Activated CD8-positive, alpha-beta memory T cell treated with anti-CD3 and anti-CD28 coated beads for 4 hours (primary cell): ENCODE measurements at places on chromosomes 6 and 20.

DNA sequence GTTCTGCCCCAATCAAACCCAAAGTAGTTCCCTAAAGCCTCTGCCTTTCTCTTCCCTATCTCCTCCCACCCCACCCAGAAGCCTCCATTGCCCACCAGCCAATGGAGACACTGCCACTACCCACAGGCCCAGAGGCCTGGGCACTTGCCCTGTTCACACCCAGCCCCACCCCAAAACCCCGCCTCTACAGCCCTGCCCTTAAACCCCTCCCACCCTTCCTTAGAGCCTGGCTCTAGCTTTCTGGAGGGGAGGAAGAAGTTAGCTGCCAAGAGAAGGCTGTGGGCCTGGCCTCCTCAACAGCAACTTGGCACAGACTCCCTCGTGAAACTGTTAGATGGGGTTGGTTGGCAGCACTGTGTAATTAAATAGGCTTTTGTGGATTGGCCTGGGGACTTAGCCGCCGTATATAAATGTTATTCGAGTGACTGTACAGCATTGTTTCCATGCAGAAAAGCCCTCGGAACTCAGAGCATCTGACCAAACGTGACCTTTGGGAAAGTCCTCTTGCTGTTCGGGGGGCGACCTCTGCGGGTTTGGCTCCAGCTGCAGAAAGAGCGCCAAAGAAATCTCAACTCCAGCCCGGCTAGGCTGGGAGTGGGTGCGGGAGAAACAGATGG lies 31.4 kb downstream of the COL11A2 start:
- DNase-seq, result no peak

DNA sequence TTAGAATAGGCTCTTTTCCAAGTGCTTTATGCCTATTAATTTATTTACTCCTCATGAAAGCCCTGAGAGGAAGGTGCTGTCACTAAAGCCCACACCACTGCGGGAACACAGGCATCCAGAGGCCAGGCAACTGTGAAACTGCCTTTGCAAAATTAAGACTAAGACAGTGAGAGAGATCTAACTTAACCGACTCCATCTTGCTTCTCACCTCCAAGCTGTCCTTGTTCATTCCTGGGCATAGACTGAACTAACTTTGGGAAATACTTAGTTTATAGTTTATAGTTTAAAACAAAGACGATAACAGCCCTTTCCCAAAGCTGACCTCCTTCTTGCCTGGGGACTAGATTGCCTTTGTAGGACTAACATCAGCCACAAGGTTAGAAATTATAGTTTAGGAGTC lies 80.1 kb downstream of the RSPH3 start:
- no peak for DNase-seq

GRCh38 chr20:31945785-31946184 lies 6.1 kb downstream of the PDRG1 start:
- no peak for DNase-seq

DNA sequence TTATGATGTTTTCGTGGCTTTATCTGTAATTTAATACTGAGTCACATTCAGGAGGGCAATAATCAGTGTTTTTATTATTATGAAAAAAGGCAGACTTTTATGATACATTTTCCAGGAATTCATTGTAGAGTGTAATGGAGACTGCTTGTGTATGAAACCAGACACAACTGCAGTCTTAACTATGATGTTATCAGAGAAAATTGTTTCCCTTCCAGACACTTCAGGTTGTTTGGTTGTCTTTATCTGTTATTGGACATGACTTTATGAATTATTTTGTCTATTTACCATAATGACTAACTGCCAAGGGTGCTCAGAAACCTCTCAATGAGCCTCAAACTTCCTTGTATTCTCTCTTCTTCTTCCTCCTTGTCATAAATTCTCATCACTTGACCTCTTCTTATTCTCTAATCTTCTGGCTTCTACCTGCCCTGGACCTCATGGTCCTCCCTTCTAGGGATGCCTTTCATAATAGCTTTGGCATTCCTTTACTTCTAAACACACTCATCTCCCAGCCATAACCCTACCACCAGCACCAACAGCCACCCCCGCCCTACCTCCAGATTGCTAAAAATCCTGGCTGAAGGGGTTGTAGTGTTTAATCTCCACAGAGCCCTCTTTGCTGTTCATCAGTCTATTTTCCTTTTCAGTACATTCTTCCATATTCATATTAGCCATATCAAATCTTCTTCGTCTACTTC lies 492.5 kb downstream of the CDKAL1 start:
- DNase-seq, result no peak

DNA sequence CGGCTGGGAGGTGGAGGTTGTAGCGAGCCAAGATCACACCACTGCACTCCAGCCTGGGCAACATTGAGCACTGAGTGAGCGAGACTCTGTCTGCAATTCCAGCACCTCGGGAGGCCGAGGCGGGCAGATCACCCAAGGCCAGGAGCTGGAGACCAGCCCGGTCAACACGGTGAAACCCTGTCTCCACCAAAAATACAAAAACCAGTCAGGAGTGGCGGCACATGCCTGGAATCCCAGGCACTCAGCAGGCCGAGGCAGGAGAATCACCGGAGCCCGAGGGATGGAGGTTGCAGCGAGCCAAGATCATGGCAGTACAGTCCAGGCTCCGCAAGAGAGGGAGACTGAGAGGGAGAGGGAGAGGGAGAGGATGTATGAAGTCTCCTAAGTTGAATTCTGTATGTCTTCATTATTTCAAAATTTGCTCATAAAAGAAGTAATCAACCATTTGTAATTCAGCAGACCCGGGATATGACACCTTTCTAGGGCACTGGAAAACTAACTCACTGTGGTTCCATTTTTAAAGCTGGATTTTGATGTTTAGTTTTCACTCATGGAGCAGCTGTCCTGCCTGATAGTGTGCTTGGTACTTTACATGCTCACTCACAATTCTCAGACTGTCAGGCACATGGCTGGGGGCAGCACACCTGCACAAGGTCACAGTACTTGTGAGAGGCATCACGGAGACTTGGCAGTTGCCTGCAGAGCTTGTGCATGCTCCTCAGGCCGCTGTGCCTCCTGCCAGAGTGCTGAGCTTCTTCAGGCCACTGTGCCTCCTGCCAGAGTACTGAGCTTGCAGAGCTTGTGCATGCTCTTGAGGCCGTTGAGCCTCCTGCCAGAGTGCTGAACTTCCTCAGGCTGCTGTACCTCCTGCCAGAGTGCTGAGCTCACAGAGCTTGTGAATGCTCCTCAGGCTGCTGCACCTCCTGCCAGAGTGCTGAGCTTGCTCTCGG lies 106.2 kb downstream of the ERMARD start:
- no peak for DNase-seq

- no peak for DNase-seq
These were observed 132.5 kb downstream of the EPM2A start for GRCh38 chr6:145602726-145603326.

- no peak for DNase-seq
These were observed 489.1 kb downstream of the PREX1 start for GRCh38 chr20:48338717-48339116.

GRCh38 chr6:16425881-16426615 lies 187.7 kb downstream of the GMPR start:
- no peak for DNase-seq

DNA sequence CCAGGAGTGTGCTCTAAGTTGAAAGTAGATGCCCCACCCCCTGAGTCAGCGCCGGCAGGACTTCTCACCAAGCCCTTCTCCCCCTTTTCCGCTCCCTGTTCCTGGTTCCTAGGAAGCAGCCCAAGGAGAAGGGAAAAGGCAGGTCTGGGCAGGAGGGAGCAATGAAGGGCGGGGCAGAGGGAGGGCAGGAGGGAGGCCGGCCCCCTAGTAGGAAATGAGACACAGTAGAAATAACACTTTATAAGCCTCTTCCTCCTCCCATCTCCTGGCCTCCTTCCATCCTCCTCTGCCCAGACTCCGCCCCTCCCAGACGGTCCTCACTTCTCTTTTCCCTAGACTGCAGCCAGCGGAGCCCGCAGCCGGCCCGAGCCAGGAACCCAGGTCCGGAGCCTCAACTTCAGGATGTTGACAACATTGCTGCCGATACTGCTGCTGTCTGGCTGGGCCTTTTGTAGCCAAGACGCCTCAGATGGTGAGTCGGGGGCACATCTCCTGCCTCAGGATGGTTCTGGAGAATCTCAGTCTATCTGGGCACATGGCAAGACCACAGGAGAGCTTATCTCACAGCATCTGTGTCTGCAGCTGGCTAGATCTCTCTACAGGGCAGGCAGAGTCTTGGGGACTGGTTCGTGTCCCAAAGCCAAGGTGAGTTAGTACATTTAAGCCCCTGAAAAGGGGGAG lies at the start of gene PROCR:
PROCR (plus strand) TSS at position 320 of the 681 bp plus-strand sequence; CDS start at position 403, 83 bp downstream.
- DNase-seq, result no peak

- no peak for DNase-seq
These were observed 29.9 kb upstream of the TRIM27 start for GRCh38 chr6:28953585-28954258.

- DNase-seq, result no peak
These were observed 503.8 kb upstream of the MARCKS start for GRCh38 chr6:113353392-113353791.

DNA sequence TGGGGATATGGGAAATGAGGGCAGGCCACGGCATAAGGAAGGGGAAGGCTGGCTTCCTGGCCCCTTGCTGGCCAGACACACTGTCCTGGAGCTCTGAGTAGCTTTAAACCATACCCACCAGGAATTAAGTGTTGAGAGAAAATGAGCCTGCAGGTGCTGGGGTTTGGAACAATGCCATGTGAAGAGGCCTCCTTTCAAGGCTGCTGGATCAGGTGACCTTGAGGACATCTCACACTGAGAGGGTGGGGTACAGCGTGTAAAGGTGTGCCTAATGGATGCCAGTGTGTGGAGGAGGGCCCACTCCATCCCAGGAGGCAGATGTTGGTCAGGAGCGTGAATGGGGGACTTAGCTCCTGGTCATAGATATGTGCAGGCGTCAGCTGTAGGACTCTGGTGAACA lies 74.8 kb upstream of the MLN start:
- no peak for DNase-seq

GRCh38 chr20:51176876-51177275 lies 154.0 kb upstream of the KCNG1 start:
- no peak for DNase-seq

- no peak for DNase-seq
These were observed 422.6 kb upstream of the MMS22L start for GRCh38 chr6:97705568-97705967.

GRCh38 chr6:160355001-160355400 lies 6.8 kb downstream of the SLC22A3 start:
- DNase-seq, result no peak

DNA sequence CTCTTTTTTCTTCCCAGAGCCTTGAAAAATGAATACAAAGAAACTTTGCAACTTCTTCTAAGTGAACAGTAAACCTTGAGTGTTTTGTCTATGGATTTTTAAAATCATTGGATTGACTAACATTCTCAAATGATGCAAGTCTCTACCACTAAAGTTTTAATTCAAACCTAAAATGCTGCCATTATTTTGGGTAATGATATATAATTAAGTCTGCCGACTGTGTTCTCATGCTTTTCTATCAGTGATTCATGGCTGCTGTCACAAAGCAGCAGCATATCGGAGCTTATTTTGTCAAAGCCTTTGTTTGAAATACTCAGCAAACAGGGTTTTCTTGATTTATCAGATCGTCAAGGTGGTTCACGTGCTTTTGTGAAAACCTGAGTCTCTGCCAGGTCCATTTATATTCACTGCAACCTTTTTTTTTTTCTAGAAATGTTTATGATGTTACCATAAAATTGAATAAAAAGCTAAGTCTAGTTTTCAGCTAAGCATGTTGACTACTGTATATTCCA lies 96.3 kb downstream of the GJA1 start:
- DNase-seq, result no peak

GRCh38 chr6:139841794-139842215 lies 467.4 kb upstream of the CITED2 start:
- no peak for DNase-seq

DNA sequence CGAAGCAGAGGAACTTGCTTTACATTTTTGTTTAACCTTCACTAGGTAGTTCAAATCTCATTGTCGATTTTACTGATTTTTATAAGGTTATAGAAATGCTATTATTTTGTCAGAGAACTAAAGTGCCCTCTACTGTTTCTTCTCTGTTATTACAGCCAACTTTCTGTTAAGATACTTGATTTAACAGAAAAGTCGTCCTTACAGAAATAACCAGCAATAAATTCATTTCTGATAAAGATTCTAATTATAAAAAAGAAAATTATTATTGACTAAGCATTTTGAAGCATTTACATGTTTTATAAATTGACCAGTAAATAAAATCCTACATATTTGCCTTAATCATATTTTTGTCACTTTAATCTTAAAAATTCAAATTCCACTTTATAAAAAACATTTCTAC lies 60.8 kb downstream of the OGFRL1 start:
- no peak for DNase-seq

GRCh38 chr20:36779656-36780025 lies 6.1 kb upstream of the DSN1 start:
- no peak for DNase-seq

DNA sequence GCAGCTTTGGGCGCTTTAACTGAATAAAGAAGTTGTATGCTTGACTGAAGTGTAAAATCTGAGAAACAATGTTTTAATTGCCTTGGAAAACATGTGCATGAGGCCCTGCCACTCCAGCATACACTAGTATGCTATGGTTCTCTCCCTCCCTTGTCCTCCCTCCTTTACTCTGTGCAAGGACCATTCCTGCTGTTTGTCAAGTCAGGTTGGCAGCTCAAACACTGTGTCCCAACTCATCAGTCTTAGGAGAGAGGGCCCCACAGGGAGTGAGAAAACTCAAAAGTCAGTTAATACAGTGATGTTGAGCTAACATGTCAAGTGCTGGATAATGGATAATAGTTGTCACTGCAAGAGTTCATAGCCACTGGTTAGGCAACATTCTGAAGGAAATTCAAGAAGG lies 543.6 kb downstream of the GRIK2 start:
- no peak for DNase-seq

GRCh38 chr6:10613077-10613476 lies 81.3 kb downstream of the C6orf52 start:
- DNase-seq, result no peak

DNA sequence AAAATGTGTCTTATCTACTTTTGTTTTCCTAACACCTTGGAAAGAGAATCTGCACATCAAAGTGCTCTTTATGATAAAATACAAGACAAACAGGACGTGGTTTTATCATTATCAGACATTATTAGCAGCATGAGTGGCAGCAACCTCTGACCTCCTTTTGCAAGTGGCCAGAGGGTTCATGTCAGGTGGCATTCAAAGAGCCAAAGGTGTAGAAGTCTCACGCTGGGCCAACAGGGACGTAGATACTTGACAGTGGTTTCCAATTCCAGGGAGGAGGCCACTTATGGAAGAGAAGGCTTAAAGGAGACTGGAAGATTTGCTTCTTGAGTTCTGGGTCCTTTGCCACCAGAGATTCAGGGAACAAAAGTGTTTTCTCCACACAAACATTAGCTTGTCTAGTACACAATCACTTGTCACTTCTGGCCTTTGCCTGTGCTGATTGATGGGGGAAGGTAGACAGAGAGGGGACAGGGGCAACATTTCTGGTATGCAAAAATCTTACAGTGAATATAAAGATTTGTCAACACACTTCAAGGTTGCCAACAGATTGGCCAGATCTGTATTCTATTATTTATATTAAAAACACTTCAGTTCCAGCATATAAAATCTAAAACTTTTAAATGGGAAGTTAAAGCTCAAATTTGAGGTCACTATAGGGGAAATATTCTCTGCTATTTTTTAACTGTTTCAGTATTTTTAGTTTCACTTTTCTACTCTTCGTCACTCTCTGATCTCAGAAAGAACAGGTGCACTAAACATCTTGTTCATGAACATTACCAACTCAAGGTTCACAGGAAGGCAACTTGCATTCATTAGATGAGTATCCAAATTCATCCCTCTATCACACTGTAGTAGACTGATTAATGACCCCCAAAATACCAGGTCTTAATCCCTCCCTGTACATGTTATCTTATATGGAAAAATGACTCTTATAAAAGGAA lies 52.1 kb upstream of the FBXO30 start:
- no peak for DNase-seq

- no peak for DNase-seq
These were observed 37.7 kb upstream of the PXDC1 start for GRCh38 chr6:3789018-3789895.
